ENCODE measurements at places on chromosomes 5 and 9.

DNA sequence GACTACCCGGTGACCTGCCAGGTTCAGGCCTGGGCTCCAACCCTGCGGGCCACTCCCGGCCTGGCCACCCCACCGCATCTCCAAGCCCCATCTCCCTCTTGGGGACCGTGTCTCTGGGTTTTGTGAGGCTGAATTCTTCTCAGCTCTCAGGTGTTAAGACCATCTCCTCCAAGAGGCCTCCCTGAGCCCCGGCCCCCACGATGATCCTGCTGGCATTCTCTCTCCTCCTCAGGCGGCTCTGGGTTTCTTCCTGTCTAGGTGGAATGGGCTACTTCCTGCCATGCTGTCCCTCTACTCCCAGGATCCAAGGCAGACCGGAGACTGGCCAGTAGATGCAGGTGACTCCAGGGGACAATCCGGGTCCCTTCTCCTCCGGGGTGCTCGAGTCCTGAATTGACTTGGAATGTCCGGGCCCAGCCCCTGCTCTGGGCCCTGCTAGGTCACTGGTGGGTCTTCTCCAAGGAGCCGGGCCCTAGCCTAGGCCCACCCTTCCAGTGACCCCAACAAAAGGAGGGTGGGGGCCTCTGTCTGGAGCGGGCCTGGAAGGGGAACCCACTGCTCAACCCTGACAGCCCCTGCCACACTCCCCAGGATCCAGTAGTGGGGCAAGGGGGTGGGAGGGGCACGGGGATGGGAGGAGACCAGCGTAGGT, 219.8 kb downstream of the C9orf50 start:
- DNase-seq: no peak

DNA sequence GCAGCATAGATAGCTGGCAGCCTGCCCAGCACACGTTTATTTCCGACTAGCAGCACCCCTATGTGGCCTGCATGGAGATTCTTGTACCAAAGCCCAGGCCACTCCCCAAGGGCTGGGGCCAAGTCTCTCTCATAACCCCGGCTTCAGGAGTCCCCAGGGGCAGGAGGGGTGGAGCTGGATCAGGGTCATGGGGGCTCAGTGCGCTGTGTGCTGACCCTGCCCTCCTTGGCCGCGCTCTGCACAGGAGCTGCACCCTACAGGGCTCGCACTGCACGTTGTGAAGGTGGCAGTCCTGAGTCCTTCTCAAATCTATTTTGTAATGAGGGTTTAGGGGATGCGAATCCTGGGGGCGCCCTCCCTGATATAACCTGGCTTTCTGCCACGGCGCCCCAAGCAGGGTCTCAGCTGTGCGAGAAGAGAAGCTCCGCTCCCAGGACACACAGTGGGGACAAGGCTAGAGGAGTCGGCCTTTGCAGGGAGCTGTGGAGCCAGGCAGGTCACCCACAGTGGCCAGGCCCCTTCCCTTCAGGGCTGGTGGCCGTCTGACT, 28.6 kb downstream of the NKD2 start:
- no peak for DNase-seq

GRCh38 chr5:40436535-40437237, 243.0 kb upstream of the PTGER4 start:
- DNase-seq: no peak

- DNase-seq: no peak
Observed at GRCh38 chr9:107547303-107547702, 57.7 kb upstream of the KLF4 start.

DNA sequence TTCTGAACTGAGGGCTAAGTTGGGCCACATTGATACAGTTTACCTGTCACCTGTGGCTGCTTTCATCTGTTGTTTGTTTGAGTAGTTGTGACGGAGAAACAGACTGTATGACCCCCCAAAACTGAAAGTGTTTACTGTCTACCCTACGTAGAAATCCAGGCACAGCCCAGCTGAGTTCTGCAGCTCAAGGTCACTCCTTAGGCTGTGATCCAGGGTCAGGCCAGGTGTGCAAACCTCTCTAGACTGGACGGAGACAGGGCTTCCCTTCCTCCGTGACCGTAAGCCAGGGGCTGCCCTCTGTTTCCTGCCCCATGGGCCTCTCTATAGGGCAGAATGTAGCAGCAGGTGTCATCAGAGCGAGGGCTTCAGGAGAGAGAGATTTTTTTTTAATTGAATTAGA, 207.9 kb upstream of the OTULINL start:
- no peak for DNase-seq

DNA sequence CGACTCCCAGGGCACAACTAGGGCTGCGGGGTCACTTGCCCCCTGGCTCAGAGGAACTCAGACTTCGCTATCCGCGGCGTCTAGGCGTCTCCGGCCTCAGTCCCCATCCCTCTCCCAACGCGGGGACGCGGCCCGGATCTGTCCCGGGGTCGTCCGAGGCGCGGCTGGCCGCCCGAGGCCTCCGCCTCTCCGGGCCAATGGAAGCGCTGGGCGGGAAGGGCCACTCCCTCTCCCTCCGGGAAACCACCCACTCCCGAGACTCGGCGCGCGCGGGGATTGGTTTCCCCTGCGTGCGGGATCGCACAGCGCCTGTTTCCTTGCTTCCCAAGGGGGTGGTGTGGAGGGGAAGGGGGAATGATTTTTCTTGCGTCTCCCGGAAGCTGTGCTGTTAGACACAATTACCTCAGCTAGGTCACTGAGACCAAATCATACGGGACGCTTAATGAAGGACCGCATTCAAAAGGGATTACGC, 38.3 kb downstream of the NR2F1 start:
- DNase-seq: no peak

- no peak for DNase-seq
Observed at GRCh38 chr9:107789001-107789700, 299.6 kb upstream of the KLF4 start.

DNA sequence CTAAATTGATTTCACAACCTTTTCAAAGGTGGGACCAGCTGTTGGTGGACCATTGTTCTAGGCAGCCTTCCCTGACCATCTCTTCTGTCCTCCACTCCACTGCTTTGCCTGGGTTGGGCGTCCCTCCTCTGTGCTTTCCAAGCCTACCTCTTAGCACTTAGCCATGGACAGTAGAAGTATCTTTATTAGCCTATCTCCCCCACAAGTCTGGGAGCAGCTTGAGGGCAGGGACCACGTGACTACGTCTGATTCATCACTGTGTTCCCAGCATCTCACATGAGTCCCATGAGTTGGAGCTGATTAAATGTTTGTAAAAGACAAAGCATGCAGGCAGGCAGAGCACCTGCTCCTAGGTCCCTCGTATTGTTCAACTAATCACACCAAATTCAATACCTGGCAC, 20.9 kb downstream of the MORN5 start:
- DNase-seq: no peak

- peak; percentile 48 for DNase-seq
Observed at GRCh38 chr5:39197556-39197955, 21.8 kb downstream of the FYB1 start.

- DNase-seq: no peak
Observed at GRCh38 chr5:53358794-53359193, 121.6 kb upstream of the FST start.

- no peak for DNase-seq
Observed at GRCh38 chr9:98236901-98237487, 18.5 kb downstream of the TBC1D2 start.

GRCh38 chr5:2801577-2802525, 50.4 kb upstream of the IRX2 start:
- no peak for DNase-seq

DNA sequence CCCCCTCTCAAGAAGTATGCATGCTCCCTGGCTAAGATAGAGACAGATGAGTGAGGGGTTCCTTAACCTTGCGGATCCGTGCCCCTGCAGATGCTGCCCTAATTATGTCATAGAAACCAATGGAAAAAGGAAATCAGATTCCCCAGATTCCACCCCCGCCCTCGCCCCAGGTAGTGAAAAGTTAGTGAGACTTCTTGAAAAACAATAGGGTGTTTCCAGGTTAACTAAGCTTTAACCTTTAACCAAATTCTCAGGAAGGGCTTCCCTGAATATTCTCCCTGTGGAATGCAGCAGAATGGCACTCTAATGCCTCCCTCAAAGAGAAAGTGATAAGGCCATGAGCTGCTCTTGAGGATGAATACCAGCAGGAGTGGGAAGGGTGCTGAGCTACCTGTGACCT, 116.0 kb upstream of the RANBP3L start:
- no peak for DNase-seq

GRCh38 chr9:105993116-105993854, 298.9 kb downstream of the TMEM38B start:
- DNase-seq: no peak

GRCh38 chr5:60972231-60972630, 27.2 kb downstream of the NDUFAF2 start:
- DNase-seq: no peak

DNA sequence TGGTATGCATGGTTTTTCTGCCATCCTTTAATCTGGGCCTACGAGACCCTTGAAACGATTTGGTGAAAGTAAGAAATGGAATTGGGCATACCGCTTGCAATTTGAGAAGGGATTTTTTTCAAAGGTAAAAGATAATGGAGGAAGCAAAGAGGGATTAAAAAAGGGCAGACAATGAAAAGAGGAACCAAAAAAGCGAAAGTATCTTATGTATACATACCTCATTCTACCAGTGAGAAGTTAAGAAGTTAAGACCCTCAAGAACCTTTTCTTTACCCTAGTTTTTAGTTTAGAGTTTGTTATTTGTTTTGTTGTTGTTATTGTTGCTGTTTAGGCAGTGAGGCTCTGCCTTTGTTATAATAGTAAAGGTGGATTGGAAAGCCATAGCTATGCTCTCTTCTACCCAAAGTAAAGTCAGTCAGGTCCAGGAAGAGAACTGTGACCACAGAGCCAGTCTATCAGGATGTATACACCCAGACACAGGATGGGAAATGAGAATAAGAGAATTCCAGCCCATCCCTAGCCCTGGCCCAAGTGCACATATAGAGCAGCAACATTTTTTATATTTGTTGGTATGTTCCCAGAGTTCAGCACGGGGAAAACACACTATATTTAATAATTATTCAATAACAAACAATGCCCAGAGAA, 166.6 kb downstream of the RFX3 start:
- DNase-seq: no peak

Data from activated T-helper 1 cell treated with Interleukin-2 at 50 U/mL for 16 hours (primary cell).